ENCODE measurements at places on chromosomes 1 and 21.

DNA sequence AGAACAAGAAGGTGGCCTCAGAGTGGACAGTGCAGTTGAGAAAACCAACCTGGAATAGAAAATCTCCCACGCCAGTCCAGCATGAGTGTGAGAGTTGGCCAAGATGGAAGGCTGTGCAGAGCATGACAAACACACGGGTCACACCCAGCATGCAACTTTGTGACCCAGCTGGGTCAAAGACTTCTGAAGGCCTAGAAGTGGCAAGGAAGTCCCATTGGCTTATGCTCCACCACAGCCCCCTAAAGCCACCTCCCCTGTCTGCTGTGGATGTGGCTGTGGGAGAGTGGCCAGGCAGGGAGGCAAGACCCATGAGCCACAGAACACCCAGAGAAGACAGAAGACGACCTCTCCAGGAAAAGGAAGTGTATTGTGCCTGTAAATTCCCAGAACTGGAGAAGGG is 13.6 kb downstream of the BATF3 start:
- no peak for DNase-seq

DNA sequence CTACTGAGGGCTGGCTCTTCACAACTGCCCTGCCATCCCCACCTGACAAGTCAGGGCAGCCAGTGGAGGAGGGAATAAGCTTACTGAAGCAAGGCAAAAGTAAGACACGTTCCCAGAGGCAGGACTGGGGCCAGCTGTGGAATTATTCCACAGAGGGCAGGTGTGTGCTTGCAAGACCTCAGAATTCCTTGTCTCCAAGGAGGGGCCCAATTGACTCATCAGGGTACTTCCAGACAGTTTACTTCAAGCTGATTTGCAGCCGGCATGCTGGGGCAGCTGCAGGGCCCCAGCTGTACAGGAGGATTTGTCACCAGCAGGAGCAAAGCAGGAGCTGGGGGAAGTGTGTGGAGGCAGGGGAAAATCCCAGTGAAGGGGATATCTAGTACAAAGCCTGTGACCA is 167.5 kb upstream of the CAMK1G start:
- no peak for DNase-seq

DNA sequence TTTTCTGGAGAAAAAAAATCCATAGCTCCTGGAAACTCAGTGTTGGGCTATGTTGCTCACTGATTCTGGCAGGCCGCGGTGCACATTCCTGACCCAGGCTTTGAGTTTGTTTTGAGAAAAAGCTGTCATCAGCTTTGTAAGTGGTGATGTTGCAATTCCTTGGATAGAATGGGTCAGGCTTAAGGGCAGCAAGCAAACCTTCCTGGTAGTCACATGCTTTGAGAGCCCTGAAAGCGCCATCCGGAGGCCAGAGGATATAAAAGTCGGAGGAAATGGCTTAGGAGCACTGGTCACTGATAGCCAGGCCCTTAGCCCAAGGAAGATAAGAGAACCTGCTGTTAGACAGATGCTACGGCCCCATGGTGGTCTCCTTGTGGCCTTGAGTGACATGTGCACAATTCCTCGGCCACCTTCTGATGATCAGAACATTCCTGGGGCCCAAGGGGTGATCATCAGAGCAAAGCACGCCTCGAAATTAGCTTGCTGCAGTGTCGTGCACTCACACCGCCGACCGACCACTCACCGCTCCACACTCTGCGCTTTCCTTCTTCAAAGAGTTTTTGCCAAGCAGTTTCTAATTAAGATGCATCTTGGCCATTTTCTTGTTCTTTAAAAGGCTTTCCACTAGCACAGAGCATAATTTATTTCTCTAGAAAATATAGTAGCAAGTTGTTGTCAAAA is 78.6 kb downstream of the MAN1C1 start:
- no peak for DNase-seq

- DNase-seq = no peak
Measured at GRCh38 chr1:54403808-54404261, 2.4 kb downstream of the SSBP3 start.

DNA sequence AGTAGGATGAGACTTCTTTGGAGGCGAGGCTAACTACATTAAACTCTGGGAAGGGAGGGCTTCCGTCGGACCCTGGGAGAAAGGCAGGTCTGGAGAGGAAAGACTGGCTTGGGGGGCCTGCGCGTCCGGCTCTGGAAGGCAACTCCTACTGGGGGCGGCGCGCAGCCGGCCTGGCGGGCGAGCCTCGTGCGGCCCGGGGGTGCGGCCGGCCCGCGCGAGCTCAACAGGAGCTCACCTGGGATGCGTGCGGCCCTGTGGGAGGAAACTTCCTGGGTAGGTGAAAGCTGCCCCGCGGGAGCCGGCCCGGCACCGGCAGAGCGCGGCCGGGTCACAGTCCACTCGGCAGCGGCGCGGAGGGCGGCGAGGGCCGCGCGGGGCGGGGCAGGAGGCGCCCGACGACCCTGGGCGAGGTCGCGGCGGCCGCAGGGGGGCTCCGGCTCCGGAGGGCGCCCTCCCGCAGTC is 449 bp downstream of the EPS15 start:
- no peak for DNase-seq

DNA sequence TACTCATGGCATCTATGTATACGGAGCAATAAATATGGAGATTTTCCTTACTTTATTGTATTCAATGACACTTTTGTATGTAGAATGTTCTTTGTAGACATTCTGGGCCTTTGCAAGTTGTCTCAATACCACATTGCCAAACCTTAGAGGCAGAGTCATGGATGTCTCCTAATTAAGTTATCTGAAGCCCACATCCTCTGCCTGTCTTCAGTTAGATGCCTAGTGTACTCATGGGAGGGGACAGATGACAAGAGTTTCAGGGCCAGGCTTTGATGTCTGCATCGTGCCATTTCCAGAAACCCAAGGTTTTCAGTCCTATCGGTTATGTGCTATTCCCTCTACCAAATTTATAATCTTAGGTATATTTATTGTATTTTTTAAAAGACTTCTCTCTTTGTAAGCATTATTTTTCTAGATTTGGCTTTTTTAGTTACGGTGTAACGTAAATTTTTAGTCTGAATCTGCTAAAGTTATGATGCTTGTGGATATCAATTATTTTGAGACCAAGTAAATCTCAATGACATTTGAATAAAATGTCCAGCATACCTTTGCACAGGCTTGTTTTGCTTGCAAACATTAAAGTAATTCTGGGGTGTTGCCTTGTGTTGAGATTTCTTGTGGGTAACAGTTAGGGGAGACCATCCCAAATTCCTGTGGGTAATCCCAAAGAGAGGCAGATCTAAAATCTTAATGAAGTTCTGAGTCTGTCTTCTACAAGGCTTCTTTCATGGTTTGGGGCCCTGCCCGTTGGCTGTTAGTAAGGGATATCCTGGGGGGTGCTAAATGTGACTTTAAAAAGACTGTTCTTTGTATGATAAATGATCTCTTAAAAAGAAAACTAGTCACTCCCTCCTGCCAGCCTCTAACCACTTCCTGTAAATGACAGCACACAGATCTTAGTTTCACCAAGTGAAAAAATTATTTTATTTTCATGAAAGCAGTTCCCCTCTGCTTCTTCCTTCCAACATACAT is 8.0 kb upstream of the MACF1 start:
- DNase-seq = no peak

DNA sequence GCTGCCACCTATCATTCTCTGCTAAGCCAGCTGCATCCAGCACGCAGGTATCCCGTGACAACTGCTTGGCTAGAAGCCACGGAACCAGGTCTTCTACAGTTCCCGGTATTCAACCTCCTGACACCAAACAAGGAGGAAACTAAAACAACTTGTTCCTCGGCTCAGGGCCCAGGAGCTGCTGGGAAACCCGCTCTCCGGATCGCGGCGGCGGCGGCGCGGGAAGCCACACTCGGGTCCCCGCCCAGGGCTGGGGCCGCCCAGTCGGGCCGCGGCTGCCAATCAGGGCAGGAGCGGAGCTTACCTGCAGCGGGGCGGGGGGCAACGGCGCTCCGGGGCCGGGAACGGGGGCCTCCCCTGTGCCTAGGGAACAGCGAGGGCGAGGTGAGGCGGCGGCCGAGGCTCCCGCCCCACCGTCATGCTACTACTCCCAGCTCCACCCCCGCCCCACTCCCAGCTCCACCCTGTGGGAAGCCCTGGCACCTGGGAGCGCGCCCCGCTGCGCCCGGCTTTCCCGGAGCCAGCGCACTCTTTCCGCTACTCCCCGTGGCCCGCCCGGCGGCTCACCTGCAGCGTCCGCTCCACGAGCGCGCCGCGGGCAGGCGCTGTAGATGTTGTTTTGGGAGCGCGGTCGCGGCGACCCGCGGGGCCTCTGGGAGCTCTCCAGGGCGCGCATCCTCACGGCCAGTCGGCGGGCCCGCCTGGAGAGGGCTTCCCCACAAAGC is 12.1 kb downstream of the IL24 start:
- DNase-seq = peak; percentile 19

- no peak for DNase-seq
Measured at GRCh38 chr1:43358121-43358745, 548 bp upstream of the CDC20 start.

- no peak for DNase-seq
Measured at GRCh38 chr1:3652548-3653285, 401 bp downstream of the TP73 start.

GRCh38 chr1:211591980-211592493 is 13.1 kb upstream of the SLC30A1 start:
- no peak for DNase-seq

- DNase-seq = no peak
Measured at GRCh38 chr21:39084979-39085729, 98.1 kb downstream of the PSMG1 start.

- DNase-seq = no peak
Measured at GRCh38 chr1:103336408-103336807, 189.1 kb upstream of the RNPC3 start.

GRCh38 chr1:62198069-62198780 is 3.6 kb downstream of the L1TD1 start:
- DNase-seq = no peak

DNA sequence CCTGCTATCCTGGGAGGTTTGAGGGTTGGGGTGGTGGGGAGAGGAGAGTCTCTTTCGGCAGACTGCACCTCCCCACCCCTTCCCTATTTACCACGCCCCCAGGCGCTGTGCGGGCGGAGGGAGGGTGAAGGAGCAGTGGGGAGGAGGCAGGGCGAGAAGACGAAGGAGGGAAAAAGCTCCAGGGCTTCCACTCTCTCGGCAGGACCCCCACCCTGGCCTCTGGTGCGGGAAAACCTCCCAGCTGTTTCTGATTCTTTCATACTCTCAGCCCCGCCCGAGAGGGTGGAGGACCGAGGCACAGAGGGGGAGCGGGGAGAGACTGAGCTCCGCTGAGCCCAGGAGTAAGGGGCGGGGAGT is 866 bp upstream of the WNT2B start:
- no peak for DNase-seq

DNA sequence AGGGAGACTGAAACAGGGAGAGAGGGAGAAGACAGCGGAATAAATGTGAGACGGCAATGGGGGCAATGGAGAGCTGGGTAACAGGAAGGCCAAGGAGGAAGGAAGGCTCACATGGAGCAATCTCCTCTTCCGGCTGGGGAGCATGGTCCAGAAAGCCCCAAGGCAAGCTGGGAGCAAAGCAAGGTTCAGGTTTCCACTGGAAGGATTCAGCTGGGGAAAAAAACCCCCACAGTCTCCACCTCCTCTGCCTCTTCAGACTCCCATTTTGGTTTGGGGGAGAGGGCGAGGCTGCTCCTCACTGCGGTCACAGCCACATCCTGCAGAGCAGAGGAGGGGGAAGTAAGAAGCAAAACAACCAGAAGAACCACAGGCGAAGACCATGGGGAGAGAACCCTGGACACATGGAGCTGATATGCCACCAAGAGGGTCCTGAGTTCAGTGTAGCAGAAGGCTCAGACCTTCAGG is 650 bp downstream of the TNFAIP8L2 start:
- DNase-seq = no peak

- peak; percentile 40 for DNase-seq
Measured at GRCh38 chr1:183472488-183473216, at the start of gene SMG7. SMG7 (plus strand) TSS chr1:183472499; CDS start chr1:183472621, 122 bp downstream.

GRCh38 chr1:85087659-85088407 is 39.5 kb upstream of the MCOLN3 start:
- DNase-seq = no peak

GRCh38 chr21:41778930-41779600 is 12.2 kb upstream of the RIPK4 start:
- DNase-seq = no peak

GRCh38 chr1:89755591-89755990 is 65.2 kb upstream of the LRRC8D start:
- no peak for DNase-seq

DNA sequence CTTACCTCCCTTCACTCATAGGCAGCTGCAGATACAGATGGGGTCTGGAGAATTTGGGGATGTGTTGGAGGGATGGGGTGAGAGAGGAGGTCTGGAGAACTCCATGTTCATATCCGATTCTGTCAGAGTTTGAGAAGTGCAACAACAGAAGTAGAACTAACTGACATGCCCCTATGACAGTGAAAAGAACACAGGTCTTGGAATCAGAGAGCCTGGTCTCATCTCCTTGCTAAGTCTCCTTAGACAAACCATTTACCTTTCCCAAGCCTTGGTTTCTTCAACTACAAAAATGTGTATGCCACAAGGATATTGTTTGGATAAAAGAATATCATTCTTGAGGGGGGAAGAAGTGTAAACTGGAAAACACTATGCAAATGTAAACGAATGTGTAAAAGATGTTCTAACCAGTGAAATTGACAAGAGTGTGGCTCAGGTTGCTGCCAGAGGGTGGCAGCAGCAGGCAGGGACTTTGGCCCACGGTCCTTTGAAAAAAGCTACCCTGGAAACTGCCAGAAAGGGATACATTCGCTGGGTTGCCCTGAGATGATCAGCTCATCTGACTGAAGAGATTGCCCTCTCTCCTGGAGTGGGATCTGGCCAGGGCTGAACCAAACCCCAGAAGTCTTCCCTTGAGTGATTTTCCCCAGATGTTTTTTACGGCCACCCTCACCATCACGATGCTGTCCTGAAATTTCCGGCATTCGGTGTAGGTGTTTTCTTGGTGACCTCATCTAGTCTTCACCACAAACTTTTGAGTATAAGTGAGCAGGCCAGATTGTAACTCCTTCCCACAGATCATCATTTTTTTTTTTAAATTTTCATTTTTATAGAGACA is 17.0 kb upstream of the CD2 start:
- peak; percentile 22 for DNase-seq

GRCh38 chr1:119079881-119080280 is 60.6 kb downstream of the WARS2 start:
- DNase-seq = no peak

- DNase-seq = no peak
Measured at GRCh38 chr1:245411245-245412036, 256.7 kb downstream of the KIF26B start.
